ENCODE measurements at places on chromosomes 11 and 22.
A peak's percentile ranks its signal among the peaks of the same experiment; 100 is the strongest.

DNA sequence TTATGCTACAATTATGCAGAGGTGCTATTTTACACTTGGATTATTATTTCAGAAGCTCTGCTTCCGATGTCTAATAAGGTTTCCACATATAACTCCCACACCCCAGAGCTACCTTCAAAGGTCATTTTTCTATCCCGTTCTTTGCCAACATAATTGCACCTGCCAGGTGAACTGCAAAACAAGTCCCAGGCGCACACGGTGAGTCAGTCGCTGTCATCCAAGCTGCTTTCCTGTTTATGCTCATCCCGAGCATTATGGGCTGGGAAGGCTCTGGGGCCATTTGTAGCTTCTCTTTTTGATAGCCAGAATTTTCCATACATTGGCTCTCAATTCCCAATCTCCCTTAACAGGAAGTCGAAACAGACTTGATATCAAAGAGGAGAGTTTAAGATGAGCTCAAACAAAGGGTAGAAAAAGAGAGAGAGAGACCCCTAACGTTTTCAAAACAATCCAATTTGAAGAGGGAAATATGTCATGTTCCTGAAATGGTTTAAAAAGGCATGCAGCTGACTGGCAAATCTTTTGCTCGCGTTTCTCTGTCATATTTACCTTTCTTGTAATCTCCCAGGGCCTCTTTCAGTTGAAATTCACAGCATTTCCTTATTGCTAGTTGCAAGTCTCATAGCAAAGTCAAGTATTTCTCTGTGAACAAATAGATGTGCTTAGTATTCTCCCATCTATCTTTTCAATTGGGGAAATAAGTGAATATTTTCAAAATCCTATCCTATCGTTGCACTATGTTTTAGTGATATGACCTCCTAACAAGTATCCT, 815.9 kb downstream of the KCNA4 start:
- DNase-seq, result no peak

DNA sequence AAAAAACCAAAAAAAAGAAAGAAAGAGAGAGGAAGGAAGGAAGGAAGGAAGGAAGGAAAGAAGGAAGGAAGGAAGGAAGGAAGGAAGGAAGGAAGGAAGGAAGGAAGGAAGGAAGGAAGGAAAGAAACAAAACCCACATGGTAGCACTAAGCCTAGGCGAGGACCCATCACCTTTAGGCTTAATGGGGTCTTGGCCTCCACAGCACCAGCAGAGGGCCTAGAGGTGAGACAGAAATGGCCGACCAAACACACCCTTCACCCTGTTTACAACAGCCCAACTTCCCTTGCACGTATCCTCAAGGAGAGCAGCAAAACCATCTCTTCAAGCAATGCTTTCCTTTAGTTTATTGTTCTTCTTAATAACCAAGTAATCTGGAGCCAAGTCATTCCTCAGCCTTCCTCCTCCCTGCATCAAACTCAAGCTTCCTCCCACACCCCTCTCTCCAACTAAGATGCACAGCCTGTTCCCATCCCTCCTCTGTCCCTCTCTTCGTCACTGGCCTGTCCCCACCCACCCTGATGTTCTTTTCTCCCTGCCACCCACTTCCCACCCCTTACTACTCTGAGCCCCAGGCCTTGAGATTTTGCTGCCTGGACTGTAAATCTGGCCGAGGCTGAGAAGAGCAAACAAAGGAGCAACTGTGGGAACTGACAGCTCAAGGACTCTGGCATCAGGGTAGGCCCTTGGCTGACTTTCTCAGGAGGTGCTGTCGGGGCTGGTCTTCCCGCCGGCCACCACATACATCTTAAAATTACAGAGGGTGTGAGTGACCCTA, 26.0 kb downstream of the POU2AF1 start:
- no peak for DNase-seq

DNA sequence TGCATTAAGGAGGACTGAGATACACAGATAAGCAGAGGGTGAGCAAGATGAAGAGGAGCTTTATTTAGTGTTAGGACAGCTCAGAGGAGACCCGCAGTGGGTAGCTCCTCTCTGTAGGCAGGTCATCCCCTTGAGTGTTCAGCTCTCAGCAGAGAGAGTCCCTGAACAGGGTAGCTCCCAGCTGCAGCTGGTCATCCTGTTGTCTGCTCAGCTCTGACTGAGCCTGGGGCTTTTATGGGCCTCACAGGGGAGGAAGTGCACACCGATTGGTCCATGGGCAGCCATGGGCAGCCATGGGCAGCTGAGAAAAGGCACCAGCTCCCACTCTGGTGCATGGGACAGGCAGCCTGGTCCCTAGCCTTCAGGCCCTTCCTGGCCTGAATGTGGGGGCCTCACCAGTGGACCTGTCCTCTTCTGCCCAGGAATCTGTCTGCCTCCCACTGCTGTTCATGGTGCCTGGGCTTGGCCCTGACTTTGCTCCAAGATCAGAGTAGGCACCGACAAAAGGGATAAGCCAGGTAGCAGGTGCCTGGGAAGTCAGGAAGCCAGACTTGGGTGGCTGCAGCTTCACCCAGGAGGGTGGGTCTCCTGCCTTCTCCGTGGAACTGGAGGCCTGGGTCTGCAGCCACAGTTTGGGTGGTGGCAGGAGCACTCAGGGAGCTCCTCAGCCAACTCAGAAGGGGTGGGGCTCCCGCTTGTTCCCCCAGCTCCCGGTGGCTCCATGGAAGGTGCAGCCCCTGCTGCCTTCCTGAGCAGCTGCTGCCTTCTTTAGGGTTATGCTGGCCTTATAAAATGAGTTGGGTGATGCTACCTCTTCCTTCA, 54.7 kb downstream of the MYEOV start:
- no peak for DNase-seq

GRCh38 chr11:92475819-92476218, 251.2 kb downstream of the FAT3 start:
- no peak for DNase-seq

GRCh38 chr11:108958368-108959104, 293.7 kb downstream of the DDX10 start:
- DNase-seq, result no peak

- DNase-seq, result no peak
These were observed 33.4 kb downstream of the SERPINH1 start for GRCh38 chr11:75595429-75595828.

DNA sequence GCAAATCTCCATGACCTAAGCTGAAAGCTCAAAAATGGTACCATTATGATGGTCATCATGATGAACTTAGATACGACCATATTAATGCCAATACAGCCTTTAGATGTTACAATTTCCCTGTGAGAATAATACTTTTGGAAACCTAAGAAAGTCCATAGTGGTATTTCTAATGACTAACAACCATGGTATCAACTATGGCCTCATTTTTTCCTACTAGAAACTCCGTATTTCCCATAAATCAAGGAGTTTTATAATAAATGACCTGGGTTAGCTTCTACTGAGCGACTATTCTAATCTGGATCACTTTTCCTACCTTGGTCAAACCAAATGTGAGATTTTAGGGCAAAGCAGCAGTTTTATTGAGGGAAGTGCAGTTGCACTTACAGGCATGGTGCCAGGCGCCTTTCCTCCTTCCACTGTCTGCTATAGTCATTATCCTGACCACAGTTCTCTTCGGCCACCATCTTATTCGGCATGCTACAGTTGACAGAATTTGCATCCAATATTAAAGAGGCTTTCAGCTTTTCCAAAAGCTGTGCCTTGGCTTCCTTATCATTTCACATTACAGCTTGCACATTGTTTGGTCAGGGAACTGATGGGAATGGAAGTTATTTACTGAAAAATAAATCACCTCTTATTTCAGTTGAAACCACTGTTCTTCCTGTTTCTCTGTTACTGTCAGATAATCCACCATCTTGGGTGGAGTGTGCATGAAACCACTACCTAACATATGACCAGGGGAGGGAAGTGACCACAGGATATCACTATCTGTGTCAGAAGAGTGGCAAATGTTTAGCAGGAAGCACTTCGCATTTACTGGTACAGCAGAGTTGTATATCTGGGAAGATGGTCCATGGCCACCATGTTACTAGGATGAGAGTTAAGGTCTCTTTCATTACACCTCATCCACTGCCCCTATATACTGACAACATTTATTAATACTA, 74.5 kb upstream of the PICALM start:
- DNase-seq, result no peak

DNA sequence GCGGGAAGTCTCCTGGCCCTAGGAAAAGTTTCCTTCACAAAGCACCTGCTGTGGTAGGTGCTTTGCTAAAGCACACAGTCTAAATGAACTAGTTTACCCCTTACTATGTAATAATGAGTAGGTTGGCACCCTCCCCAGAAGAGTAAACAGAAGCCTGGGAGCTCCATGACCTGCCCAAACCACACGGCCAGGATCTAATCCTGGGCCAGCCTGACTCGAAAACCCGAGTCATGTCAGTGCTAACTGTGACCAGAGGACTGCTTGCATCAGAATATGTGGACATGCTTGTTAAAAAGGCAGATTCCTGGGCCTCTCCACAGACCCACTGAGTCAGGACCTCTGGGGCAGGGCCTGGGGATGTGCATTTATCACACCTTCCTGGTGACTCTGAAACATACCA, 67.7 kb downstream of the PANX1 start:
- no peak for DNase-seq

GRCh38 chr11:118820412-118821357, 29.7 kb upstream of the DDX6 start:
- peak; percentile 46 for DNase-seq

DNA sequence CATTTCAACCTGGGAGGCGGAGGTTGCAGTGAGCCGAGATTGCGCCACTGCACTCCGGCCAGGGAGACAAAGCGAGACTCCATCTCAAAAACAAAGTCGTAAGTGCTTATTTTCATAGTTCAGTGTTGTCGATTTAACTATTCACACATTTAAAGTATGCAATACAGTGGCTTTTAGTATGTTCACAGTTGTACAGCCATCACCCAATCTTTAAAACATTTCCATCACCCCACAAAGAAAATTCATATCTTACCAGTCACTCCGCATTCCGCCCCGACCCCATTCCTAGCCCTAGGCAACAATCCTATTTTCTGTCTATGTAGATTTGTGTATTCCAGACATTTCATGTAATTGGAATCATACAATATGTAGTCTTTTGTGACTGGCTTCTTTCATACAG, 11.9 kb downstream of the IPO7 start:
- no peak for DNase-seq

DNA sequence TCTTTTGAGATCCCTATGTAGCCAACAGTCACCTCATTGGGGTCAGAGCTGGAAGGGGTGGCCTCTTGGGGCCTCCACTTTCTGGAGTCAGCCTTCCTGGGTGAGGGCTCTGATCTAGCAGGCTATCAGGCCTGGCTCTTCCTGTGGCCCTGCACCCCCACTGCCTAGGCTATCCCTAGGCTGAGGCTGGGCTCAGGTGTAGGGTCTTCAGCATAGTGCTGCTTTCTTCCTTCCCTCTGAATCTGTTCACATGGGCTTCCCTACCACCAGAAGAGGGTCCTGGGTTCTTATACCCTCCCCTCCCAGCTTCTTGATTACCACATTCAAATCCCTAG, 456 bp upstream of the SPI1 start:
- no peak for DNase-seq

GRCh38 chr11:117009905-117010605, 88.2 kb downstream of the SIK3 start:
- peak; percentile 50 for DNase-seq

DNA sequence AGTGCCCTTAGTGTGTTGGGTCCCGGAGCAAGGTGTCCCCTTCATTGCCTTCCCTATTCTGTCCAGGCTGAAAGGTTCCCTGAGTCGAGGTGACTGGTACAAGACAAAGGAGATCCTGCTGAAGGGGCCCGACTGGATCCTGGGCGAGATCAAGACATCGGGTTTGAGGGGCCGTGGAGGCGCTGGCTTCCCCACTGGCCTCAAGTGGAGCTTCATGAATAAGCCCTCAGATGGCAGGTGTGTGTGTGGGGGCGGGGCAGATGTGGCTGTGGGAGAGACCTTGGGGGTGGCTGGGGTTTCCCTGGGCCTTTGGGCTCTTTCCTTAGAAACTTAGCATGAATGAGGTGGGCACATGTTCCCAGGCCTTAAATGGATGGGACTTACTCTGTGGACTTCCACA, 1.8 kb downstream of the NDUFV1 start:
- DNase-seq, result no peak

DNA sequence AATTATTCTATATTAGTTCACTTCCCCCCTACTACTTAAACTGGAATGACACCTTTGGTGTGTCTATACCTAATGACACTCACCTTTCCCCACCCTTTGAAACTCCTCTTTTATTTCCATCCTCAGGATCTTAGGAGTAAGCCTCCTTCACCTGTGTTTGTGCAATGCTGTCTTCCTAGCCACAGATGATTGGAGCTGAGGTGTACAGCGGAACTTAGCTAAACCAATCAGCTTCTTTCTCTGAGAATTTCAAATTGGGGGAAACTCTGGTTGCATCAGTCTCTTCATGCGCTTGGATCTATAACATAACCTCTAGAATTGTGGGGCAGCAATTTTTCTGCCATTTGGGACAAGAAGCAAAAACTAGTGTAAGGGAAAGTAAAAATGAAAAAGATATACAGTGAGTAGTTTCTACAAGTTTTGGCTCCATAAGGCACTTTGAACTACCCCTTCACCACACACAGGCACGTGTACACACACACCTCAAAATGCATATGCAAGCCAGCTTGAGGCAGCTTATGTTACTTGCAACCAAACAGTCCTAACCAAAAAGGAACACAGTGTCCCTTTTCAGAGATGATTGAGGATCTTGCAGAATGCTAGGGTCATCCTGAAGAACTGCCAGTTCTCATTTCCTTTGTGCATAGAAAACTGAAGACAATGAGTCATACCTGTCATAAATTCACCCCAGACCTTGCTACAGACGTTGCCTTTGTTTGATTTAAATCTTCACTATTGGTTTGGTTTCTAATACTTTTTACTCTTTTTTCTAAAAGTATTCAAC, 36.0 kb upstream of the LDLRAD3 start:
- DNase-seq, result no peak

GRCh38 chr11:67174311-67174710, 55.2 kb downstream of the KDM2A start:
- no peak for DNase-seq

- no peak for DNase-seq
These were observed 27.9 kb downstream of the GUCY1A2 start for GRCh38 chr11:106990331-106990730.

GRCh38 chr11:90237004-90237403, 14.2 kb upstream of the CHORDC1 start:
- peak; percentile 16 for DNase-seq

GRCh38 chr22:22178992-22179391, 65.6 kb upstream of the VPREB1 start:
- no peak for DNase-seq

GRCh38 chr22:43535741-43536140, 123.9 kb downstream of the MPPED1 start:
- no peak for DNase-seq

- DNase-seq, result no peak
These were observed 106.2 kb downstream of the SHANK2 start for GRCh38 chr11:71145988-71146824.

- no peak for DNase-seq
These were observed 42.1 kb downstream of the PTPRJ start for GRCh38 chr11:48022445-48022844.

- DNase-seq, result peak; percentile 86
These were observed at the start of gene MMP10 for GRCh38 chr11:102780491-102780918. Gene MMP10, minus strand, starts transcription at chr11:102780628. Its CDS starts 37 bp downstream, at chr11:102780591.

GRCh38 chr11:71117311-71117710, 135.1 kb downstream of the SHANK2 start:
- no peak for DNase-seq

GRCh38 chr11:66874232-66874631, 17.4 kb downstream of the LRFN4 start:
- DNase-seq, result no peak

All from GM23338 (cell line).